Left ventricle myocardium inferior (tissue), 1 donor: ENCODE measurements at places on chromosomes 3 and 15.

GRCh38 chr3:183265157-183265642 is 12.1 kb downstream of the B3GNT5 start:
- peak overlapping the region; percentile 61 for H3K27ac ChIP-seq
- peaks cover 13% of the 10 kb centered on the region for H3K4me1 ChIP-seq
- peak; percentile 32 for DNase-seq

DNA sequence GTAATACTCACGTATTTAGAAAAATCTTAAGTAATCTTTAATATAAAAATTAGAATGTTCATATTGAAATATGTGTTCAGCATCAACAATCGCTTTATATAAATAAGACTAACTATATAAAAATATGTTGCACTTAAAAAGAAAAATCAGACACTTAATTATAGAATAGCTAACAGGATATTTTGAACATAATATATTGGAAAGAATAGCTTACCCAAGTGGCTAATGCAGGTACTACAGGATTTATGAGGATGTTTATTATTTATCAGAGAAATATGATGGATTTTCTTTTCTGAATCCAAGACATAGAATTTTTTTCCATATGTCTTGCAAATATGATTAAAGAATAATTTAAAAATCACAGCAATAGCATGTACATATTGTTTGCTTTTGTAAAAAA is 567.9 kb upstream of the GBE1 start:
- H3K36me3 ChIP-seq, result no peaks in the 10 kb centered on the region
- H3K4me3 ChIP-seq, result no peak overlapping the region
- no peak for DNase-seq
- H3K4me1 ChIP-seq, result peaks cover 5% of the 10 kb centered on the region
- H3K27me3 ChIP-seq, result no peaks in the 10 kb centered on the region

- no peaks in the 10 kb centered on the region for H3K27me3 ChIP-seq
- no peak overlapping the region for H3K4me3 ChIP-seq
- H3K27ac ChIP-seq, result no peak overlapping the region
- no peaks in the 10 kb centered on the region for H3K36me3 ChIP-seq
- H3K4me1 ChIP-seq, result no peaks in the 10 kb centered on the region
Observed at GRCh38 chr3:7877312-7877711, 624.3 kb upstream of the LMCD1 start.

DNA sequence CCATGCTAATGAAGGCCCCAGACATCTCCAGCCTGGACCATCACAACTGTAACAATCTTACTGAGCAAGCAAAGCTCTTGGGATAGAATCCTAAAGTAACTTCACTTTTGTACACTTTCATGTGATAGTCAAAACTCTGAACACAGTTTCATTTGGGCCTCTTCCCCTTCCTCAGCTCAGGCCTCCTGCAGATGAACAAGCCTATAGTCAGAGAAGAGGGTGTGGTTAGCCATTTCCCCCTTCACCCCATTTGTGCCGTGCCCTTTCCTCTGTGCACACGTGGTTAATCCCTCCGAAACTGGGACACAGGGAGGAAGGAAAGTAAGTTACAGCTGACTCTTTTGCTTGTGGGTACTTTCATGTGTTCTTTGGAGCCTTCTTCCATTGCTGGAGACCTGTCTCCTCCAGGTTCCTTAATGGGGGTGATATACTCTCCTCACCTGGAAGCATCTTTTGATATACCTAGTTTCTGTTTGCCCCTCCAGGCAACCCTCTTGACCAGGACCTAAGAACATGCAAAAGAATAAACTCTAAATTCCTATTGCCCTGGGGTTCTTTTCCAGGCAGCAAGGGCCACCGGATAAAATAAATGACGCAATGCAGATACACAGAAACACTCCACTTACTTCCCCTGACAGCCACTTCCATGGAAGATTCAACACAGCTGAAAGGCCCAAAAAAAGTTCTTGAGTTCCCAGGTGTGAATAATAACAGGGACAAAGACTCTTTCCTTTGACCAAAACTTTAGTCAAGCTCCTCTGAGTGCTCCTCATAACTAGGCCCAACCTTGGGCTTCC is 29.6 kb upstream of the CSTA start:
- H3K36me3 ChIP-seq, result no peaks in the 10 kb centered on the region
- no peak overlapping the region for H3K4me3 ChIP-seq
- no peaks in the 10 kb centered on the region for H3K4me1 ChIP-seq

DNA sequence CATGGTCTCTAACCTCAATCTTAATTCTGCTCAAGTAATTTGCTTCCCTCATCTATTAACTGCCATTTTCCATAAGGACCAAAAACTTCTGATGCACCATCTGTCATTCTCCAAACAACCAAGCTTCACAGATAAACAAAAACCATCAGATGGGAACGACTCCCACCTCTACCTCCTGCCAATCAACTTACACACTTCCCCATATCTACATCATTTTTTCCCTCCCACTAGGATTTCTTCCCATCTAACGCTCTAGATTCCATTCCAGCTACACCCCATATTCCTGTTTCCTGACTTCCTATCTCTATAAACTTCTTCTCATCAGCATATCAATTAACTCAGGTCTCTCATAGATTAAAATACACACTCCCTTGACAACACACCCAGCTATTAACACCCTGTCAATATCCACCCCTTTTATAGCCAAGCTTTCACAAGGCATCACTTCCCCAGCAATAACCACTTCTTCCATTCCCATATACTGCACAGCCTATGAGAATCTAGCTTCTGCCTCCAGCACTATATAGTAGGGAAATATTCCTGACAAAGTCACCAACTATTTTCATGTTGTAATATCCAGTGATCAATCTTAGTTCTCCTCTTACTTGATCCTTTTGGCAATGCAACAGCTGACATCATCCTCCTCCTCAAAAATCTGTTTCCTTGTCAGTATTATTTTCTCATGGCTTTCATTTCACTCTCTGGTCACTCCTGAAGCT is 39.2 kb downstream of the SNX4 start:
- no peaks in the 10 kb centered on the region for H3K4me1 ChIP-seq
- no peak overlapping the region for H3K27ac ChIP-seq
- peaks cover 47% of the 10 kb centered on the region for H3K36me3 ChIP-seq
- DNase-seq, result no peak

- no peak for DNase-seq
- no peaks in the 10 kb centered on the region for H3K4me1 ChIP-seq
- no peak overlapping the region for H3K4me3 ChIP-seq
- no peak overlapping the region for H3K27ac ChIP-seq
Observed at GRCh38 chr3:113677737-113678136, 18.7 kb downstream of the USF3 start.

DNA sequence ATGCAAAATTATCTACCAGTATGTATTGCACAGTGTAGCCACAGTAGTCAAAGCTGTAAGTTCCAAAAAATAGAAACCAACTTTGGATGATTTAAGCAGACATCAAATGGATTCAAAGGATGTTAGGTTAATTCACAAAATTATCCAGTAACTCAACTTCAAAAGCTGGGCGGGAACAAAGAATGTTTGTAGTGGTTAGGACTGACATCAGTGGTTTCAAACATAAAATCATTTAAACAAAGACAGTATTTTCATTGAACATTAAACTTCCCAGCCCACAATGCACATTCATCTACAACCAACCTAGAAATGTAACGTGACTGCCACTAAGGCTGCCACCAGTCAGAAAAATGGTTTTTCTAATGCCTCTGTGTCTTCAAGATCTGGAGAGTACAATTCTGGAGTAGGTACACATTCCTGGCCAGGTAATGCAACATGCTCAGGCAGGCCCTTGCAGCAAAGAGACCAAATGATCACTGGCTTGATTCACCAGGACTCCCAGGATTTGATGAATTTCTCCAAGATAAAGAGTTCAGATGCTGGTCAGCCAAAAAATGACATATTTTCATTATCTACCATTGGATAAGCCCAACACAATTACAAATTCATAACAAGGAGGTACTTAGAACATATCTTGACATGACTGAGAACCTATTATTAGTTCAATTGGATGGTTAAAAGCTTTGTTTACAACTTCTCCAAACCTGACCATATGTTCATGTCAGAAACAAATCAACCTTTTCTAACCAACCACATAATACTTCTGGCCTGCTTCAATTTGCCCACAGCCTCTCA is 189.8 kb upstream of the CNTN4 start:
- no peaks in the 10 kb centered on the region for H3K4me1 ChIP-seq
- H3K4me3 ChIP-seq, result no peak overlapping the region
- no peak overlapping the region for H3K27ac ChIP-seq
- no peaks in the 10 kb centered on the region for H3K27me3 ChIP-seq
- no peak for DNase-seq

DNA sequence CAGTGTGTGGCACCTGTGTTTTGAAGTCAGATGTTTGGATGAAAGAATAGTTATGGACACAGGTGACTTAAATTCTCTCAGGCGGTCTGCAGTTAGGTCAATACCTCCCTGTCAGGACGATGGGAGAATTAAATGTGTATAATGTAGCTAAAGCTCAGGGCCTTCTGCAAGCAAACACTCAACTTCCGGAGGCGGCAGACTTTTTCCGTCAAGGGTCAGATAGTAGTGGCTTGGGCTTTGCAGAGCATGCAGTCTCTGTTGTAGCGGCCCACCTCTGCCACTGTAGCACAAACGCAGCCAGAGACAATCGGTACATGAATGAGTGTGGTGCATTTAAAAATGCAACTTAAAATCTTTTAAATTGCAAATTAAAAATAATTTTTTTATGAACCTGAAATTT is 47.4 kb downstream of the CMTM8 start:
- no peak for DNase-seq
- no peak overlapping the region for H3K4me3 ChIP-seq
- no peaks in the 10 kb centered on the region for H3K27me3 ChIP-seq
- no peaks in the 10 kb centered on the region for H3K36me3 ChIP-seq
- H3K27ac ChIP-seq, result no peak overlapping the region

GRCh38 chr3:188554404-188554803 is 400.4 kb downstream of the LPP start:
- no peak overlapping the region for H3K27ac ChIP-seq
- H3K27me3 ChIP-seq, result no peaks in the 10 kb centered on the region
- H3K36me3 ChIP-seq, result no peaks in the 10 kb centered on the region
- no peak for DNase-seq
- peaks cover 57% of the 10 kb centered on the region for H3K4me1 ChIP-seq
- no peak overlapping the region for H3K4me3 ChIP-seq

GRCh38 chr3:65950340-65951326 is 88.1 kb downstream of the MAGI1 start:
- no peak for DNase-seq
- no peaks in the 10 kb centered on the region for H3K36me3 ChIP-seq
- peaks cover 96% of the 10 kb centered on the region for H3K4me1 ChIP-seq
- H3K4me3 ChIP-seq, result no peak overlapping the region
- no peaks in the 10 kb centered on the region for H3K27me3 ChIP-seq
- H3K27ac ChIP-seq, result peak overlapping the region; percentile 9

DNA sequence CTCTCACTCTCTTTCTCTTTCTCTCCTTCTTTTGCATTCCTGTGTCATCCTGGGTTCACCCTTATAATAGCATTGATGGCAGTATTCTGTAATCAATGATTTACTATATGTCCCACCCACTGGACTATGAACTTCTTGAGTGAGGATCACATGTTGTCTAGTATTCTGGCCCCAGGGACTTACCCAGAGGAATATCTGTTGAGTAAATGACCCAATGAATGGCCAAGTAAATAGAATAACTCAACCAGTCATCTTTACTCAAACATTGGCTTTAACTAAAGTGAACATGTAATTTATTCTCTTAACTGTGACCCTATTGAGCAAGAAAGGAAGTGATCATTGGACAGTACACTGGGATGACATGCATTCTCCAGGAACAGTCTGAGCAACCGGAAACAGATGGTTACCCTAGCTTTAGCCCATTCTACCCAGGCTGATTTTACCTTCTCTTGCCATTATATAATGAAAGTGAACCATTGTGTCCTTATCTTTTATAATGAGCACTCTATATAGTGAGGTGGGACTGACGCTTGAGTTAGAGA is 94.5 kb upstream of the SOX14 start:
- no peaks in the 10 kb centered on the region for H3K4me1 ChIP-seq
- no peaks in the 10 kb centered on the region for H3K36me3 ChIP-seq
- H3K4me3 ChIP-seq, result no peak overlapping the region
- H3K27ac ChIP-seq, result no peak overlapping the region

DNA sequence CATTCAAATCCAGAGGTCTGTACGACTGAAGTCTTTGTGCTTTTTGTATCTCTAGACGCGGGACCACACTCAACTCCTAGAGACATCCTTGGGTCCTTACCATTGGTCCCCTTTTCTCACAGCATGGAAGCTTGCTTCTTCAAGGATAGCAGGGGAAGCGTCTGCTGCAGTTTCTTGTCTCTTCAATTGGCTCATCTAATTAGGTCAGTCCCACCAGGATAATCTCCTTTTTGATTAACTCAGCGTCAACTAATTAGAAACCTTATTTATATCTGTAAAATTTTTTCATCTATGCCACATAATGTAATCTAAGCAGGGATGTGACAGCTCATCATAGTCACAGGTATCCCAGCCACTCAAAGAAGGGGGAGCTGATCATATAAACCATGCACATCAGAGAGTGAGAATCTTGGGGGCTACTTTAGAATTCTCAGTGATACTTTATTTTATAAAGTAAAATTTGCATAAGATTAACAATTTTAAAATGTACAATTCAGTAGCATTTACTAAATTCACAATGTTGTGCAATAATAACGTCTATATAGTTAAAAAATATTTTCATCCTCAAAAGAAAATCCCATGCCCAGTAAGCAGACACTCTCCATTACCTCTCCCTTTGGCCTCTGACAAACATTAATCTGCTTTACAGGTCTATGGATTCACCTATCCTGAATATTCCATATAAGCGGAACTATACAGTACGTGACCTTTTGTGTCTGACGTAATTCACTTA is 47.5 kb upstream of the ZNF385D start:
- no peaks in the 10 kb centered on the region for H3K27me3 ChIP-seq
- H3K4me3 ChIP-seq, result no peak overlapping the region
- no peak for DNase-seq
- H3K36me3 ChIP-seq, result no peaks in the 10 kb centered on the region
- no peak overlapping the region for H3K27ac ChIP-seq

DNA sequence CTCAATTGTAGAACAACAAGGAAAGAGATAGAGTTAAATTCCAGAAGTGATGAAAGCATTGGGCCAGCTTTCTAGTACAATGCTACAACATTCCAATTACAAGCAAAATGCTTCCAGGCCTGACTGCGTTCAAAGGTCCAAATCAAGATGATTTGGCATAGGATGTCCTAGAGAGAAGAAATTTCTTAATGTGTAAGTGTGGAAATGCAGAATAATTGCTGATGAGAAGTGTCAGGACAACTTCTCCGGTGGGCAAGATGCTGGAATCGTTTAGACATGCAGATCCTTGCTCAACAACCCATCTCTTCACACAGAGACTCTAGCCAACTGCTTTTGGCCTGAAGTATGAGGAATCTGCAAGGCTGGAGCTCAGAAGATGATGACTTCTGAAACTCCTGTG is 71.1 kb upstream of the PDZRN3 start:
- no peaks in the 10 kb centered on the region for H3K4me1 ChIP-seq
- H3K27me3 ChIP-seq, result no peaks in the 10 kb centered on the region
- no peaks in the 10 kb centered on the region for H3K36me3 ChIP-seq
- H3K27ac ChIP-seq, result no peak overlapping the region
- H3K4me3 ChIP-seq, result no peak overlapping the region

DNA sequence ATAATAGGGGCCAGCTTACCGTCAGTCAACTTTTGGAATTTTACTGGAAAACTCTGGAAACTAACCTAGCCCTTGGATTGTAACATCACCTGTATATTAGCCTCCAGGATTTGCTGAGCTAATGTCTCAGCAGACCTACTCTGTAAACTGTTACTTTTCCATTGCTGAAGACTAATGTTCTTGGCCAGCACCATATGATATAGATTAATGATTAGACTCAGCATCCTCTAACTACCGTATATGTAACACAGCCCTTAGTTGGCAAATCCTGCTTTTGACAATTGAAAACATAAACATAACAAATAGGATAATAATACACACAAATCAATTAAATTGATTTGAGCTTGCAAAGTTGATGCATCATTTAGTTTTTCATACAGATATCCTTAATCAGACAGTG is 26.6 kb upstream of the GBE1 start:
- no peaks in the 10 kb centered on the region for H3K36me3 ChIP-seq
- DNase-seq, result no peak
- H3K27me3 ChIP-seq, result no peaks in the 10 kb centered on the region
- peak overlapping the region; percentile 82 for H3K27ac ChIP-seq
- peak overlapping the region; percentile 9 for H3K4me3 ChIP-seq
